ENCODE measurements at places on chromosomes 6 and 20. TPM values are rescaled to one million over a fixed set of nuclear protein-coding genes. Genes with fewer than 3 reads are reported as not detected.

DNA sequence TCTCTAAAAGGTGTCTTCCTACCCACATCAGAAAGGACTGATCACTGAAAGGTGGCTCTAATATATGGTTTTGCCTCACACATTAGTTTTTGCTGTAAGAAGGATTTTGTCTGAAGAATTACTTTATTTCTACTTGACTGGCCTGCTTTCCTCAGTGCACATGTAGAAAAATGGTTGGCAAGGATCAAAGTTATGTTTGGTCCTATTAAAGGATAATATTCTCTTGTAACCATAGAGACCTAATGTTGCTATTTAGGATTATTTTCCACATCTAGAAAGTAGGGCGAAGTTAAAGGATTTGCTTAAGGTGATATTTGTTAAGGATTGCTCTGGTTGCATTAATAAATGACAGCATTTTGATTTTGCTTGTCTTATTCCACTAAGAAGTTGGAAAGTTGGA, 40.7 kb downstream of the PHACTR2 start:
- no peak for DNase-seq

DNA sequence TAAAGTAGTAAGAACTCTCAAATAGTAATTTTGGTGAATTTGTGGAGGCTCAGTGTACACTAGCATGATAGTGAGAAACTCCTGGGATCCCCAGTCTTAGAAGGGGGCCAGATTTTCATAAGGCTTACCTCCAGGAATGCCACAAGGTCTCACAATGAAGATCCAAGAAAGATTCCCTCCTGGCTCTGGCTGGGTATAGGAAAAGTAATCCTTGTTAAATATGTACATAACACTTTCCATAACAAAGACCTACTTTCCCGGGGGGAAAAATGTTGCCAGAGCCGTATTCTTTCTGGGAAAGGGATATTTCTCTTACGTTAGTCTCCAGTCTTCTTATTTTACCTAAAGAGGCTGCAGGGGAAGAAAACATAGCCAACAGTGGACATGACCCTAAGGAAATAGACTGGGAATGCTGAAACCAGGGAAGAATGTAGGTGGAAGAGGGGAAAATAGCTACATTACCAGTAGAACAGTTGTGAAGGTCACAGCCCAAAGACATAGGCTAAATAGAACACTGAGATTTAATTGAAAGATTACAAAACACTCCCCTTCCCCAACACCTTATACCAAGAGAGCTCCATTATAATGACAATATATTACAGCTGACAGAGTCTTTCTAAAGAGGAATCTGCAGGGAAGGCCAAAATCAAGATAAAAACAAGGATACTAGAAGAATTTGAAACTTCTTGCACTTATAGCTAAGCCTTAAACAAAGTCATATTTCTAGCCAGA, 34.9 kb upstream of the ISM1 start:
- DNase-seq, result no peak

DNA sequence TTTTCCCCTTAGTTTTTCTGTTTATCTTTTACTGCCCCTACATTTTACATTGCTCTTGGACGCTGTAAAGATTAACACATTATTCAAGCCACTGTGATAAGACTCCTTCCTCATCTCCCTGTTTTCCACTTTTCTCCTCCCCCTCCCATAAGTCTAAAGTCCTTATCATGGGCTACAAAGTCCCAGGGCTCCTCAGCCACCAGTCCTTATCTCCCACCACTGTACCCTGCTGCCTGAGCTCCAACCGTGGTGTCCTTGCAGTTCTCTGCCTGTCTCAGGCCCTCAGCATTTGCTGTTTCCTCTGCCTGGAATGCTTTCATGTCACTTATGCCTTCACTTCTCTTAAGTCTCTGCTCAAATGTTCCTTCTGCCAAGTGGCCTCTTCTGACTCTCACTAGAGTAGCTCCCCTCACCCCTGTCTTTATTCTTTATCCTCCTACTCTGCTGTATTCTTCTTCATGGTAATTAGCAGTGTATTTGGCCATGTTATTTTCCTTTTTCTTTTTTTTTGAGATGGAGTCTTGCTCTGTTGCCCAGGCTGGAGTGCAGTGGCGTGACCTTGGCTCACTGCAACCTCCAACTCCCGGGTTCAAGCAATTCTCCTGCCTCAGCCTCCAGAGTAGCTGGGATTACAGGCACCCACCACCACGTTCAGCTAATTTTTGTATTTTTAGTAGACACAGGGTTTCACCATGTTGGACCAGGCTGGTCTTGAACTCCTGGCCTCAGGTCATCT, 10.8 kb upstream of the LATS1 start:
- no peak for DNase-seq

GRCh38 chr6:163461696-163462095, 47.2 kb downstream of the QKI start:
- no peak for DNase-seq

Gene MCCD1
- not detected for total RNA-seq

DNA sequence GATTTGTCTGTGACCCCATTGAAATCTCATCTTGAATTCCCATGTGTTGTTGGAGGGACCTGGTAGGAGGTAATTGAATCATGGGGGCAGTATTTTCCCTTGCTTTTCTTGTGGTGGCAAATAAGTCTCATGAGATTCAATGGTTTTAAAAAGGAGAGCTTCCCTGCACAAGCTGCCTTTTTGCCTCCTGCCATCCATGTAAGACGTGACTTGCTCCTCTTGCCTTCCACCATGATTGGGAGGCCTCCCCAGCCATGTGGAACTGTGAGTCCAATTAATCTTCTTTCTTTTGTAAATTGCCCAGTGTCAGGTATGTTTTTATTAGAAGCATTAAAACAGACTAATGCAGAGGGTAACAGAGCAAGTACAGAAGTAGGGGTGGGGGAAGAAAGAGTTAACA, 1097.0 kb upstream of the ADGRB3 start:
- no peak for DNase-seq

DNA sequence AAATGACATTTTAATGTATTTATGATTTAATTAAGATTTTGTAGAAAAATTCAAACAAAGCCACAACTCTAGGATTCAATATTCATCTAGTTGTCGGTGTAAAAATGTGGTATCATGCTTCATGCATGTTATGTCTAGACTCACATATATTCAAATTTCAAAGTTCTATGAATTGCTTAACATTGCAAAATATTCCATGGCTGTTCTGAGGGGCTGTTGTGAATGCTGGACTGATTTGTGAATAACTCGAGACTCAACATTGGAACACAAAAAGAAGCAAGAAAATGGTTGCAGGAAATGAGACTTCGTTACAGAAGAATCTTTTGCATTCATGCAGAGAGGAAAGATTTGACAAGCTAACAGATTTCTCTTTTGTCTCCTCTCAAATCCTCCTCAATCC, 705.9 kb downstream of the DHX35 start:
- no peak for DNase-seq

DNA sequence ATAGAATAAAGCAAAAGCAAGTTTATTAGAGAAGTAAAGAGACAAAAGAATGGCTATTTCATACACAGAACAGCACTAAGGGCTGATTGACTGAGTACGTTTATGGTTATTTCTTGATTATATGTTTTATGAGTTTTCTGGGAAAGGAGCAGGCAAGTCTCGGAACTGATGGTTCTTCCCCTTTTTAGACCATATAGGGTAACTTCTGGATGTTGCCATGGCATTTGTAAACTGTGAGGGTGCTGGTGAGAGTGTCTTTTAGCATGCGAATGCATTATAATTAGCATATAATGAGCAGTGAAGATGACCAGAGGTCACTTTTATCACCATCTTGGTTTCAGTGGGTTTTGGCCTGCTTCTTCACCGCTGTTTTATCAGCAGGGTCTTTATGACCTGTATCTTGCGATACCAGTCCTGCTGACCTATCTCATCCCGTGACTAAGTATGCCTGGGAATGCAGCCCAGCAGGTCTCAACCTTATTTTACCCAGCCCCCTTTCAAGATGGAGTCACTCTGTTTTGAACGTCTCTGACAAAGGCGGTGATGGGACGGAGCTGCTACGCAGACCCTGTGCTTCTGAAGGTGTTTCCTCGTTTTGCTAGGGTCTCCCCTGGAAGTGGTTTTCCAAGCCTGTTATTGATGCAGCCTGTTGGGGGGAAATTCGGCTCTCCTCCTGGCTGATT, 45.4 kb upstream of the BMP6 start:
- DNase-seq, result no peak

Gene CST1
- total RNA-seq, result 11.2 TPM

GRCh38 chr20:19512886-19513677, 245.0 kb upstream of the RIN2 start:
- no peak for DNase-seq

DNA sequence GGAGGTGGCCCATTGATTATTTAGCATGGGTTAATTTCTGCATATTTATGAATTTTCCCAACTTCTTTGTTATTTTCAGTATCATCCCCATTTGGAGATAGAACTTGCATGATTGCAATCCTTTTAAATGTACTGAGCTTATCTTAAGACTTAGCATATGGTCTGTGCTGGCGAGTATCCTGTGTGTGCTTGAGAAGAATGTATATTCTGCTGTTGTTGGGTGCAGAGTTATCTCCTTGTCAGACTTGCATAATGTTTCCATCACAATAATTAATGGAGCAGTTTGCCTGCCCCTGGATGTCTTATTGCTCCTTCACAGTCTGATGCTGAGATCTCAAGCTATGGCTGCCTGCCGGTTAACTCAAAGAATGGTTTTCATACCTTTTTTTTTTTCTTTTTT, 112.6 kb downstream of the CDYL start:
- DNase-seq, result no peak

Gene DOK5
- 0.23 TPM for total RNA-seq

DNA sequence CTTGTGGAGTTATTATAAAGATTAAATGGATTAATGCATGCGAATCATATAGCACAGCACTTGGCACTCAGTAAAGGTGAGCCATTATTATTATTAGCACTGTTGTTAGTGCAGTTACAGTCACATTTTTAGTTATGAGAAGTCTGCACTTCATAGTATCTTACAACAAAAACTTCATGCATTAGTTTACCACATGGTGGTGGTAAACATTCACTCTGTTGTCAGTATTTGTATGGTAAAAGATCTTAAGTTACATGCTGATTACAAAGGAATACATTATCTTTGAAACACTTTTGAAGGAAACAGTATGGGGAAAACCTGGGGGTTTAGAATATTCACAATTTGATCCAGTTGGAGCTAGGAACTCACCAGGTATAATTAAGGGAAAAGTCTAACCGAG, 20.8 kb downstream of the TMEM14A start:
- no peak for DNase-seq

DNA sequence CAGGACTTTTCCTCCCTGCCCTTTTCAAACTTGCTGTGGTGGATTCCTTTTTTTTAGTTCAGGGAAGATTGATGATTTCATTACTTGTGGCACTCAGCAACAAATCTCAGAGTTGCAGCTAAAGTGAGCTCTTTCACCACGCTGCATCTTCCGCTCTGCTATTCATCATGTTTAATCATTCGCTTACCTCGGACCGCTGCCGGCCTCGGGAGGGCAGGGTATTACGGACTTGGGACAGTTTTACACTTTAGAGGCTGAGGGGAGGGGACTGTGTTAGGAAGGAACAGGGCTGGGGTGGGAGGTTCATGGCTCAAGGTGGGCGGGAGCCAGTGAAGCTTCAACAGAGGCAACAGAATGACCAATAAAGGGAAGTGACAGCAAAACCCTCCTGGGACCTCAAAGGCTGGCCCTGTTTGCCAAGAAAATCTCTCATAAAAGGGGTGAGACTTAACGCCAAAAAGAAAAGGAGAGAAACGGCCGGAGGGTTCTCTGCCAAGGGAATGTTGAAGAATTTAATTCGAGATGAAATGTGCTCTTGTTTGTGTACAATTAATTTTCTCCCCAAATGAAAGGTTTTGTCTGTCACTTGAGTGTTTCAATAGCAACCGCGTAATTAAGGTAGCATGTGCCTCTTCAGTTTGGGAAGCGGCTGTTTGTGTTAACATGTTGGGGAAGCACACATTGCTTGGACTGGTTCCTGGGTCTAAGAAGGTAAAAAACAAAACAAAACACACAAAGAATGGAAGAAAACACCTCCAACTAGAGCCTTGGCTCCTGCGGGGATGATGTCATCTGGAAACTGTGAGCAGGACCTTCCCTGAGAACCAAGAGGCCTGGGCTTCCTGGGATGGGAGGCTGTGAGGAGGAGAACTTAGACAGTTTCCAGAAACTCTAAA, 72.5 kb upstream of the SULF2 start:
- DNase-seq, result no peak

Gene DLK2
- total RNA-seq, result 61.7 TPM

- no peak for DNase-seq
Observed at GRCh38 chr6:7628909-7629308, 38.9 kb downstream of the SNRNP48 start.

DNA sequence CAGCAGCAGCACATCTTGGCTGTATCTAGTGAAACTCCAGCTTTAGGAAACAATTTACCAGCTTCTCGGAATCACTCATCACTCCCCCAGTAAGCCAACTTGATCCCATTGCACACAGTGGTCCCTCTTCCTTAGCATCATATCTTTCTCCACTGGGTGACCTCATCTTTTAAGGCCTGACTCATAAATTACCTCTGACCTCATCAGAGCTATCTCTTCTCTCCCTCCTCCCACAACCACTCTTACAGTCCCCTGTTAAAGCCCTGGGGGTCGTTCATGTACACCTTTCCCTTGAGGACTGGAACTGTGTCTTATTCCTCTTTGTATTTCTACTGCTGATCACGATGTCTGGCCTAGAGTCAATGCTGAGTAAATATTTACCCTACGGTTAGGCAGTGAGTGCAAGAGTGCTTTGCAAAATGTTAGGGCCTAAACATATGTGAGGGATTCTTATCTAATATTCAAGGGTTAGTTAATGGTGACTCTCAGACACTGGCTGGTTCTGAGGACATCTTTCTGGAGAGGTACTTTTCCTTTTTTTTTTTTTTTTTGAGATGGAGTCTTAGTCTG, 187.2 kb downstream of the LRFN2 start:
- no peak for DNase-seq

Gene ARFGEF3
- 12.1 TPM for total RNA-seq

DNA sequence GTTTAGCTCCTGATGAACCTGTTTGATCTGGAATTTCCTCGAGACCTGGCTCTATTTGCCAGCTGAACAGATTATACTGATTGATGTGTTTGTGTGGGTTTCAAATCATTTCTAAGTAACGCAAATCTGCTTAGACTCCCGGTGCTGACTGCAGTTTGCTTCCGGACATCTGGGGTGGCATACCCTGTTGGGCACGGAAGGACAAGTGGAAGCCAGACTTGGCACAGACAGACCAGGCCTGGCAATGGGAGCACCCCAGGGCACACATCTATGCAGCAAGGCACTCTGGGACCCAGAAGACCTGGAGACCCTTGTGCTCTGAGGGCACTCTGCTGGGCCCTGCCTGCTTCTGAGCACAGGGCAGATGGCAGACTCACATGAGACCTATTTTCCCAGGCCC, 433.7 kb upstream of the CHD6 start:
- DNase-seq, result no peak

DNA sequence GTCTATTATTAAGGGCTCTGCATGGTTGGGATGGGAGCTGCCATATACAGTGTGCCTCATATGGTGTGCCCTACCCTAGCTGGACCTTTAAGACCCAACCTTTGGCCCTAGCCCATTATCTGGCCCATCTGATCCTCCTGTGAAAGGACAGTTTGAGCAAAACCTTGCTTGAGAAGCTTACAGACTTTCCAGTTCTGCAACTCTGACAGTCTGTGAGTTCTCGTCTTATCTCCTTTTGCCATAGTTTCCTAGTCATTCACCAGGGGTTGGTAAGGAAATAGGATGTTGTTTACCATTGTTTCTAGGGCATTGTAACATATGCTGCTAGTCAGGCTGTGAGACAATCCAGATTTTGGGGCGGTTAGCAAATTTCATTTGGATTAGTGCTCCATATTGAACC, 17.2 kb downstream of the CTNNBL1 start:
- no peak for DNase-seq

Gene ADGB
- not detected for total RNA-seq

Gene ENTPD6
- 48.9 TPM for total RNA-seq
